ENCODE measurements at places on chromosomes 3 and 15.

- peak; percentile 29 for DNase-seq
Measured at GRCh38 chr15:81274931-81275707, 48.8 kb downstream of the STARD5 start.

- no peak for DNase-seq
Measured at GRCh38 chr3:13080026-13080425, 6.8 kb upstream of the IQSEC1 start.

- no peak for DNase-seq
Measured at GRCh38 chr15:58291848-58292247, 139.9 kb upstream of the LIPC start.

- no peak for DNase-seq
Measured at GRCh38 chr3:195040094-195040493, 230.9 kb downstream of the XXYLT1 start.

- DNase-seq, result no peak
Measured at GRCh38 chr3:37668431-37668817, 193.3 kb upstream of the CTDSPL start.

DNA sequence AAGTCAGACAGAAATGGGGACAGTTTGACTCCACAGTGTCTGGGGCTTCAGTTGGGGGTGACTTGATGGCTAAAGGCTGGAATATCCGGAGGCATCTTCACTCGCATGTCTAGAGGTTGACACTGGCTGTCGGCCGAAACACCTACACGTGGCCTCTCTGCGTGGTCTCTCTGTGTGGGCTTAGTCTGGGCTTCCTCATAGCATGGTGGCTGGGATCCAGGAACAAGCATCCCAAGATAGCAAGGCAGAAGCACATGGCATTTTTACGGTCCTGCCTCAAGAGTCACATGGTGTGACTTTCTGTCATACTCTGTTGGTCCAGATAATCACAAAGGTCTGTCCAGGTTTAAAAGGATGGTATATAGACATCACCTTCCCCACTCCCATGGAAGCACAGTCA, 34.5 kb downstream of the MAGI1 start:
- no peak for DNase-seq

GRCh38 chr3:4551051-4551711, 58.0 kb downstream of the ITPR1 start:
- no peak for DNase-seq

DNA sequence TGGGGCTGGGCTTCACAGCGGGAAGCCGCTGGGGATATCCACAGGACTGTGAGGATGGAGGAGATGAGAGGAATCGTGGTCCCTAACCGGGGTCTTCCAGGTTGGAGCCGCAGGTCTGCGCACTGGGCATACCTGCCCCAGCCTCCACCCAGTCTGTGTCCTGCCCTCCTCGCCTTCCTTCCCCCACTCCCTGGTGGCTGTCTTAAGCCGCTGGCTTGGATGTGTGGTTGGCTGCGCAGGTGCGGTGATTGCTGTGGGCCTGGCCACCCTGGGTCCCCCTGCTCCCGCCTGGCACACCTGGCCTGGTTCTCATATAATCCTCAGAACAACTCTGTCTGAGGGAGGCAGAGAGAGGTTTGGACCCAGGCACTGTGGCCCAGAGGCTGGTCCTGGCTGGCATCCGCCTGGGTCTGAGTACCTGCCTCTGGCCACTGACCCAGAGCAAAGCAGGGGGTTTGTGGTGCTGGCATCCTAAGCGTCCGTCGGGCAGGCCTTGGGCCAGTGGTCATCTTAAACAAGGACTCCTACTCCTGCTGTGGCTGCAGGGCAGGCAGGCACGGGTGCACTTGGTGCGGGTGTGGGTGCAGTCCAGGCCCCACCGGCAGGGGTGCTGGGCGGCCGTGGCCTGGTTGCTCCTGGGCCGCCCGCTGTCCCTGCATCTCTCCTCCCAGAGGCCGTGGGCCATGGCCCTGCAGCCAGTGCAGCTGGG, 18.7 kb downstream of the PLXNA1 start:
- DNase-seq, result no peak

- no peak for DNase-seq
Measured at GRCh38 chr3:28243424-28244106, 2.1 kb downstream of the CMC1 start.

GRCh38 chr3:100210772-100211135, 50.0 kb upstream of the TBC1D23 start:
- no peak for DNase-seq

GRCh38 chr15:65695081-65695480, 73.3 kb downstream of the SLC24A1 start:
- no peak for DNase-seq

GRCh38 chr3:33901862-33902563, 103.6 kb downstream of the PDCD6IP start:
- DNase-seq, result no peak

GRCh38 chr15:34682674-34683073, 72.1 kb downstream of the GJD2 start:
- DNase-seq, result no peak

- DNase-seq, result no peak
Measured at GRCh38 chr3:146162561-146162960, 1.6 kb upstream of the PLOD2 start.

DNA sequence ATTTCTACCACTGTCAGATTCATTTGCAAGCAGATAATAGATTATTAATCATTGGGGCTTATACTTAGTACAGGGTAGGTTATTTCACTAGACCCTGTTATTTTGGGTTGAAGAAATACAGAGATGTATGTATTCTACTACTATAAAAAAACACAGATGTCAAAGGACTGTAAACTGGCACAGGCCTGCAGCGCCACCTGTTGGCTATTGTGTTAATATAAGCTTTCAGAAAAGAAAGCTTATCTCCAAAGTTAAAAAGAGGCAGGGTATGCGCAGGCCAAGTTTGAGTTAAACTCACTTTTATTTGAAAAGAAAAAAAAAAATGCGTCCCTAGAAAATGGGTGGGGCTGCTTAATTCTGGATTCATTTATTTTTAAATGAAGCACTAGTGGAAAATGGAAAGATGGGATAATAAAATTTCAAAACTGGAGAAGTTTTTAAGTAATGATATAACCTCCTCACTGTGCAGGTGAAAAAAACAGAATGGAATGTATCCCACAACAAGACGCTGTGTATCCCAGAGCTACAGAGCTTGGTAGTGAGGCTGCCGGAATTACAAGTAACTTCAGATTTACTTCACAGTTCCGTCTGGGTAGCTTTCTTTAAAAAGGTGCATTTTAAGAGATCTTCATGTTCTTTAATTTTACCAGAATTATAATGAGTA, 407.2 kb upstream of the TGFBR2 start:
- no peak for DNase-seq

DNA sequence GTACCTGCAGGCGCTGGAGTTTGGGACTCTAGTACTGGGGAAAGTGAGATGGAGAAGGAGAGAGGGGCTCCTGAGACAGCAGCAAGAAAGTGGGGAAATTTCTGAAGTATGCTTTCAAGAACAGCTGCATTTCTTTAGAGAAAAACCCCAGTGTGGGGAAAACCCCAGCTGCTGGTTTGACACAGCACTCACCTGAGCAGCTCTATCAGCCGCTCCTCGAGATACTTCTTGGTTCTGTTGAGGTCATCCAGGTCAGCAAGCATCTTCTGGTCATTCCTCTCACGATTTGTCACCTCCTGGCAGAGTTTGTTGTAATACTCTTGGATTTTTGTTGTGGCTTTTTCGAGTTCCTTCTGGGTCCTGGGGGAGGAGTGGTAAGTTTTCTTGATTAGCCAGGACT, 18.8 kb downstream of the CXCR6 start:
- no peak for DNase-seq

DNA sequence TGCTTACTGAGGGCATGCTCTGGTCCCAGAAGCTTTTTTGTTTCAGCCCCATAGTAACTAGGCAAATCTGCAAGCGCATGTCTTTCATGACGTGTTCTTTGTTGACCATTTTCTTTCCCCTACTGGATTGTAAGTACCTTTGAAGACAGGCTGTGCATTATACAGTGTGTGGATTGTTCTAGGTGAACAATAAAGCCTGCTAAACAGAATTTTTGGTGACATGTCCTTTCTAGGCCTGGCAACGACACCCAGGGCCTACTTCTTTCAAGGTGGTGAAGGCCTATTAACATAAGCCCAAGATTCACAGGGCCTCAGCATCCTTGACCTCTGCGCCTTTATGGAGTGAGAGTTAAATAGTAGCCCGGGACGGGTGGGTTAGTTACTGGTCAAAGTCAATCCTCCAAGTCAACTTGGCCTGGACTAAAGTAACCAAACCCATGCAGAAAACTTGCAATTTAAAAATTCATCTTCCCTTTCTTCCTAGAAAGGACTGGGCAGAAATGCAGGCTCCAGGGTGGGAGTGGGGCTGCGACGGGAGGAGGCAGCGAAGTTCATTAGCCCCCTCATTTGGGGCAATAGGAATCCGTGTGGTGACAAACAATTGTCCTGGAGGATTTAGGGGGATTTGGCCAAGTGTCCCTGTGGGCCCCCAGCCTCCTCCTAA, 37.6 kb upstream of the TRIM71 start:
- DNase-seq, result no peak

DNA sequence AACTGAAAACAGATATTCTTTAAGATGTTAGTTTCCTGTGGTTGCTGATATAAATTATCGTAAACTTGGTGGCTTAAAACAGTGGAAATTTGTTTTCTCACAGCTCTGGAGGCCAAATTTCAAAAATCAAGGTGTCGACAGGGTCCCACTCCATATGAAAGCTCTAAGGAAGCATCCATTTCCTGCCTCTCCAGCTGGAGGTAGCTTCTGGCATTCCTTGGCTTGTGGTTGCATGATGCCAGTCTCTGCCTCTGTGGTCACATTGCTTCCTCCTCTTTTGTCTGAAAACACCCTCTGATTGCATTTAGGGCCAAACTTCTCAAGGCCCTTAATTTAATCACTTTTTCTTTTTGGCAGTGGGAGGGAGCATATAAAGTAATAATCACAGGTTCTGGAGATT, 96.8 kb downstream of the PPM1L start:
- no peak for DNase-seq

GRCh38 chr3:41943311-41943843, 18.5 kb downstream of the ULK4 start:
- DNase-seq, result no peak

GRCh38 chr3:61853912-61854311, 292.5 kb downstream of the PTPRG start:
- DNase-seq, result no peak

GRCh38 chr15:54045397-54045796, 67.2 kb downstream of the UNC13C start:
- no peak for DNase-seq

DNA sequence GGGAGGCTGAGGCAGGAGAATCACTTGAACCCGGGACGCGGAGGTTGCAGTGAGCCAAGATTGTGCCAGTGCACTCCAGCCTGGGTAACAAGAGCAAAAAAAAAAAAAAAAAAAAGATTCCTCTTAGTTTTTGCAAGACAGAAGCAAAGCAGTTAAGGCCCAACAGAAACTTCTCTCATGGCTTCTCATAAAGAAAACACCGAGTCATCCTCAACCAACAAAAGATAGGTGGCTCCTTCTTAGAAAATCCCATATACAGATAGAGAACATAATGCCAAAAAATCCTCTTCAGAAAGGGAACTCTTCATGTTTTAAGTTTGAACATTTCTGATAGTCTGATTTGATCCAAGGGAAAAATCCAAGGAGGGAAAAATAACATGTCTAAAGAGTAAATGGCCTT, 12.5 kb upstream of the SKIL start:
- DNase-seq, result no peak

GRCh38 chr15:35306361-35306981, 221.4 kb upstream of the NANOGP8 start:
- no peak for DNase-seq

DNA sequence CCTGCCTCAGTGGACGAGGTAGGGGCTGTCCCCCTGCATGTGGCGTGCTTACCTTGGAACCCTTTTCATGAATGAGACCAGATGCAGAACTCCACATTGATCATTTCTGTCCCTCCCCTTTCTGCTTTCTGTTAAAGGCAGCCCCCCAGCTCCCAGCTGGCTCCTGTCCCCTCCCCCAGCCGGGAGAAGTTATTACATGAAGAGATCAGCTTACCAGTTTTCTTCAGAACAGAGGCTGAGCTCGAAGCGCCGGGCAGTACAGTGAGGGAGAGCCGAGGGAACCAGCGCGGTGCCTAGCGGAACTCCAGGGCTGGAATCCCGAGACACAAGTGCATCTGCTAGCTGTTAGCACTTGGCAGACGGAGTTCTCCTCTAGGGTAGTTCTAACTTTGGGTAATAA, 263.3 kb upstream of the NR2E3 start:
- no peak for DNase-seq

- no peak for DNase-seq
Measured at GRCh38 chr3:43732747-43733425, 42.1 kb downstream of the ABHD5 start.

- no peak for DNase-seq
Measured at GRCh38 chr3:59424268-59425010, 374.6 kb upstream of the CFAP20DC start.

DNA sequence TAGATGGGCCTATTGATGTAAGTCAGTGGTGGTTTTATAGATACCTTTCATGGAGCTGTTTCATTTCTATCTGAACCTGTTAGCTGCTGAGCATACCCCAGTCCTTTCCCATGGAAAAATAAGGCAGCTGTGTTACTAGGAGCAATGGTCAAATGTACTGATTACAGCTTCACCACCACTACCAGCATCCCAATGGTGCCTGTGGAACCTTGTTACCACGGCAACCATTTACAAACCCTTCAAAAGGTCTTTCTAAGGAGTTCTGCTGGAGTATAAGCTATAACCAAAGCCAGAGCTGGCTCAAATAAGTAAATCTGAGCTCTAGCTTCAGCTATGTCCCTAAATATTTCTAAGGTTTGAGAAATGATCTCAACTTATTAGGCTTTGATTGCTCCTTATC, 133.4 kb upstream of the ACP3 start:
- DNase-seq, result no peak

DNA sequence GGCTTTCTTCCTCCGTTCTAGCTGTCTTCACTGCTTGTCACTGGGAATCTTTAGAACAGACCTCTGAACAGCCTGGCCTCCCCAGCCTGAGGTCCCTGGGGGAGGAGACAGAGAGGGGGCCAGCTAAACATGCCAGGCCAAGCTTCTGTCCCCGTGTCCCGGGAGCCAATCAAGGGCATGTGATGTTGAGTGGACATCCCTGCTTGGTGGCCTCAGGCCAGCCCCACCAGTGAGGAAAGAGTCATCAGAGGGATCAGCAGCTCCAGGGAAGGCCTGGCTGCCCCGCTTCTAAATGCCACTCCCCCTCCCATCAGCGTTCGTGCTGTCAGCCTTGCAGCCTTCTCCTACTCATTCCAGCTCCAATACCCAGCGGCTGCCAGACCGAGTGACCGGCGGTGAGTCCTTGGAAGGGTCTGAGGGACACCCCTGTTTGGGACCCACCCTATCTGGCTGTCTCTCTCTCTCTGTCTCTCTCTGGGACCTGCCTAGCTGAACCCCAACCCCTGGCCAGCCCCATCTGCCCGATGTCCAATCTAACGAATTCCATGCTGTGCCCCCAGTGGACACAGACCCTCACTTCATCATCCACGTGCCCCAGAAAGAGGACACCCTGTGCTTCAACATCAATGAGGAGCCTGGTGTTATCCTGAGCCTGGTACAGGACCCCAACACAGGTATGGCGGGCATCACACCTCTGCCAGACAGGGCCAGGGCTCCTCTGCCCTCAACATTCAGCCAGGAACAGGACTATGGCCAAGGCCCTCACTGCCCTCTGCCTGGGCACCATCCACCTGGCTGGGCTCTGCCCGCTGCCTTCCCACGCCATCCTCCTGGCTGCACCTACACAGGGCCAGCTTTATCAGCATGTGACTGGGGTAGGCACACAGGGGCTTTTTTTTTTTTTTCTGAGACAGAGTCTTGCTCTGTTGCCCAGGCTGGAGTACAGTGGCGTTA, 6.6 kb upstream of the ITIH3 start:
- no peak for DNase-seq
